ENCODE measurements at places on chromosomes 2 and 18.
A peak's percentile ranks its signal among the peaks of the same experiment; 100 is the strongest.

- peak; percentile 64 for DNase-seq
Measured at GRCh38 chr18:77749089-77749488, 499.4 kb downstream of the GALR1 start.

GRCh38 chr18:47166294-47166693 is 9.9 kb downstream of the IER3IP1 start:
- DNase-seq: no peak

GRCh38 chr2:221747289-221747972 is 175.3 kb upstream of the EPHA4 start:
- DNase-seq: no peak

DNA sequence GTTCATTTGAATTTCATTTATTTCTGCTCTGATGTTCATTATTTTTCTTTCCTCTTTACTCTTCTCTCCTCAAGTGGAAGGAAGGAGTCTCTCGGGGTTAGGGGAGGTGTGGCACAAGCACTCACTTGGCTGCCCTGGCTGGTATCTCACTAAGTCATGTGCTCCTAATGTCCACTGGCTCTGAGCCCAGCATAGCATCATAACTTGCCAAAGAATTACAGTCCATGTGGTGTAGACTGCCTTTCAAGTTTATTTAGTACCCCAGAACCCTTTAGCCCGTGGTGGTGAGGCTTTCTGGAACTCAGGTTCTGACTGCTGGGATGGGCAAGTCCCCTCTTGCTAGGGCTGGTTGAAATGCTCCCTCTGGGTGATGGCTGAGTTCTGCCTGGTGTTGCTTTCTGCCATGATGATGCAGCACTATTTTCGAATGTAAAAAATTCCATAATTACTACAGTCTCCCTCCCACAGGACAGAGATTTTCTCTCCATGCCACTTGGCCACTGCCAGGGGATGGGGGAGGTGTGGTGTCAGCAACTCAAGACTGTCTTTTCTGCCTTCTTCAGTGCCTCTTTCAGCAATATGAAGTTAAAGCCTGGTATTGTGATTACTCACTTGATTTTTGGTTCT is 22.2 kb downstream of the SPAG16 start:
- DNase-seq: no peak

DNA sequence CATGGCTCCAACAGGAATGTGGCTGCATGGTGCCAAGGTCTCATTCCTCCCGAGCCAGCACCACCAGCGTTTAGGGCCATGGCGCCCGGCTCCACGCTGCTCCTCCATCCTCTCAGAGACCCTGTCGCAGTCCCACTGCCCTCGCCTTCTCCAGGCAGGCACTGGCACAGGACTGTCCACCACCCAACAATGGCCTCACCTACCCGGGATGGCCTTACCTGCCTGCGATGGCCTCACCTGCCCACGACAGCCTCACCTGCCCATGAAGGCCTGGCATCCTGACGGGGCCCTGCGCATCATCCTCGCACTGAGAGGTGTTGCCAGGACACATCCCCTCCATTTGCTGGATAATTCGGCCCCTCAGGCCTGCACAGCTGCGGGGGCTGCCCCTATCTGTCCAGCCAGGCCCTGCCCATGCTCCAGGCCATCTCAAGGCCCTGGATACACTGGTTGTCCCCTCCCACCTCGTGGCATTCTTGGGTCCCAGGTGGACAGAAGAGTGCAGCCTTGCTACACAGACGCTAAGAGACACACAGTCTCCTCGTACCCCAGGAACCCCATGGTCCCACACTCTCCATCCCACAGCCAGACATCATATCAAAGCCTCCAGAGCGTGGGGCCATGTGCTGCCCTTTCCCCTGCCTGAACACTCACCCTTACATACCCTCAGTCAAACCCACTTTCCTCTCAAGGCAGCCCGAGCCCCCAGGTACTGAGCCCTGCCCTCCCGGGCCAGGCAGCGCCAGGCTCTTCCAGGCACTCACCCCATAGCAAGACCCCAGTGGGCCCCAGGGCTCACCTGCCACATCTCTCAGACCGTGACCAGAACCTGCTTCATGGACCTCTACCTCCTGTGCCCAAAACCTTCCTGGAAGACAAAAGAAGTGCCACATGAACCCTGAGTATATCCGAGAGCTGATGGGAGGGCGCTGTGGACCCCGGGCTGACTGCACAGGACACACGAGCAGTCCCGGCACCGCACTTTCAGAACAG is 268.6 kb downstream of the EIPR1 start:
- DNase-seq: no peak

GRCh38 chr18:50398099-50398498 is 23.3 kb downstream of the SKA1 start:
- no peak for DNase-seq

DNA sequence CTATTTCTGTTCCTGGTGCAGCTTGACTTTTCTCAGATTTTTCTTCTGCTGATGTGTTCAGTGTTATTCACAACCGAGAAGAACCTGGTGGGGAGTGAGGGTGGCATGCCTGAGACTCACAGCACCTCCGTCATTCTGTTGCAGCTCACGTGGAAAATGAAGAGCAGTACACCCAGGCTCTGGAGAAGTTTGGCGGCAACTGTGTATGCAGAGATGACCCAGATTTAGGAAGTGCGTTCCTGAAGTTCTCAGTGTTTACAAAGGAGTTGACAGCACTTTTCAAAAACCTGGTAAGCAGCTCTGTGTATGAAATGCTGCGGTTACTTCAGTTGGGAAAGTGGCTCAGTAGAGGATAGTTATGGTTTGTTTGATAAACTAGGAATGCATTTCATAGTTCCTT is 90.5 kb downstream of the ASAP2 start:
- no peak for DNase-seq

- DNase-seq: no peak
Measured at GRCh38 chr2:230674966-230675672, 37.5 kb upstream of the CAB39 start.

DNA sequence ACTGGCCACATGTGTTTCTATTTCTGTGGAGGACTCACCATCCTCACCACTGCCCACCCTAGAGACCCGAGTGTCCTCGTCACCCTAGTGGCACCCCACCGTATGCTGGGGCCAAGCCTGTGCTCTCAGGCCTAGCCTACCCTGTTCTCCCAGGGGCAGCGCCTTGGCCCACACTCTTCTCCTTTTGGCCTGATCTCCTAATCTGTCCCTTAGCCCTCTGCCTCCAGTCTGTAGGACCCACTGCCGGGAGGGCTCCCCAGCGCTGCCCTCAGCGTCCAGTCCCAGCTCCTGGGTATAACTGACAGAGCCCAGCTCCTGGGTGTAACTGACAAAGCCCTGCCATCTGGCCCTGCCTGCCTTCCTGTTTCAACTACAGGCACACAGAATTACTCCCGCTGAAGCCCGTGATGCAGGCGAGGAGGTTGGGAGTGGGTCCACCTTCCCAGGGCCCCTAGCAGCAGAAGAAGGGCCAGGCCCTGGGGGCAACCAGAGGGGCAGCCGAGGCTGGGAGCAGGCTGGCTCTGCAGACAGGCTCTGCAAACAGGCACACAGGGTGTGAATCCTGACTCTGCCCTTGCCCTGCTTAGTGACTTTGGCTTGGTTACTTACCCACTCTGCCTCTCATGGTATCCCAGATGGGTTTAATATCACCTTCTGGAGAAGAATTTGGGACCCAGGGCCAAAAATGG is 25.6 kb upstream of the PTMA start:
- no peak for DNase-seq

DNA sequence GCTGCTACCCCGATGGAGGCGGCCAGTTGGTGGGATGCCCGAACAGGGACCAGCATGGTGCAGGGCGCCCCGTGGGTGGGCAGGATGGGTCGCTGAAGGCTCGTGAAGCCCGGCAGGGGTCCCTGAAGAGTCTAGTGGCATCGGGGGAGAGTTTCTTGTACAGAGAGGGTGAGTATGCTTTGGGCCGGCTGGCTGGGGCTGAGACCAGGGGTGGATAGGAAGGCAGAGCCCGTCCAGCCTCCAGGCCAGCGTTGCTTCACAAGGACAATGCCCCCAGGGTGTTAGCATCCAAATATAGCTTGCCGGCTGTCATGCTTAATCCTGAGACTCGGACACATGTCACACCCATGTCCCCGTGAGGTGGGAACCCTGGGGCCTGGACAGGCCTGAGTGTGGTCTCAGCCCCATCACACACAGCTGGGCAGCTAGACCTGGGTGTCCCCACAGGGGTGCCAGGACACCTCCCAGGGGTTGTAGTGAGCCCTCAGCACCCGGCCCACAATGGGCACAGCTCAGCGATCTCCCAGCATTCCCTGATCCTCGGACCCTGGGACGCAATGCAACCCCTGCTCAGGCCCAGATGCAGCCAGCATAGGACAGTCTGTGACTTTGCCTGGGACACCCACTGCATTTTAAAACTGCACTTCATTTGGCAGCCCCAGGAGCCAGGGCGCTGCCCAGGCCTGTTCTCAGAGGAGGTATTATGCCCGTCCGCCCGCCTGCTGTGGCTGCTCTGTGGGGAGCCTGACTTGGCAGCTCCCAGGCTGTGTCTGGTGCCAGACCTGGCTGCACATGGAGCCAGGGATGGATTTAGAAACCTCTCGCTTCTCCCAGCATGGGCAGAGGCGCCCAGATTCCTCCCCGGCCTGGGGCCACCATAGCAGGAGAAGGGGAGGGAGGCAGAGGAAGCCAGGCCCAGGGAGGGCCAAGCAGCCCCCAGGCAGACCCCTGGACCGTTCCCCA is 36.4 kb downstream of the RAMP1 start:
- no peak for DNase-seq

DNA sequence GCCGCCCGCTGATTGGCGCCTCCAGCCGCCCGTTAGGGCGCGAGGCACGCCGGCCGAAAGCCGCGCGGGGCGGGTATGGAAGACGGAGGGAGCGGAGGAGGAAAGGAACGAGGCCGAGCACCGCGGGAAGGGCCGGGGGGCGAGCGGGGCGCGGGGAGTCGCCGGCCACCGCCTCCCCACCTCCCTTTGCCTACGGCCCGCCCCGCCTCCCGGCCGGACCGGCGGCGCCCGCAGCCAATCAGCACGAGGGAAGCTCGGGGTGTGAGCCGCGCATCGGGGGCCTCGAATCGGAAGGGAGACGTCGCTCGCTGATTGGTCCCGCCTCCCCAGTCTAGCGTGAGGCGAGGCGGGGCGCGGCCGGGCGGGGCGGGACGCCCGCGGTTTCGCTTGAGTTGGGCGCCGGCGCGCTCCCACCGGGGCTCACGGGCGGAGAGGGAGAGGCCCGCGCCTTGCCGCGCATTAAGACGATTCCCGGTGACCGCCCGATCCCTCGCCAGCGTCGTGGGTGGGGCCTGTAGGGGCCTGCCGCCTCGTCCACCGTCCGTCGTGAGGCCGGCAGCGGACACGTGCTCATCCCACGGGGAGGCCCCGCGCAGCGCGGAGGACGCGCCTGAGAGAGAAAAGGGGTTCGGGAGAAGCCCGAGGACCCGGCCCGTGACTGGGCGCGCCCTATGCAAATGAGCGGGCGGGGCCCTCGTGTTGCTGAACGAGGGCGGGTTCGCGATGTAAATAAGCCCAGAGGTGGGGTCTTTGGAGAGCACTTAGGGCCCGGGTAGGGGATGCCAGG is 665 bp upstream of the SMAD2 start:
- DNase-seq: peak; percentile 99

DNA sequence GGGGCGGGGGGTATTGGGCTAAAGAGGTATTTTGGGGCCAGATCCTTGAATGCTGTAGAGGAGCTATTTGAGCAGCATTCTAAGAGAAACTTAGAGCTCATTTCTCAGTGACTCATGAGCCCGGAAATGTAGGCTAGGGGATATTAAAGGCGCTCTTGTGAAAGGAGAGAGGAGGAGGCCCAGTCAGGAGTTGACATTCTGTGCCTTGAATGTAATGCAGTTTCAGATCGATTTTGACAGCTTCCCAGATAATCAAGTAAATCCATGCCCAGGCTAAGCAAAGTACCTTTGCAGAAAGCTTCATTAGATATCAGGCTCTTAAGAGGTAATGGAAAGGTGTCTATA is 1.5 kb downstream of the CAB39 start:
- DNase-seq: peak; percentile 77

GRCh38 chr2:181943411-181944124 is 42.1 kb upstream of the PPP1R1C start:
- DNase-seq: no peak

DNA sequence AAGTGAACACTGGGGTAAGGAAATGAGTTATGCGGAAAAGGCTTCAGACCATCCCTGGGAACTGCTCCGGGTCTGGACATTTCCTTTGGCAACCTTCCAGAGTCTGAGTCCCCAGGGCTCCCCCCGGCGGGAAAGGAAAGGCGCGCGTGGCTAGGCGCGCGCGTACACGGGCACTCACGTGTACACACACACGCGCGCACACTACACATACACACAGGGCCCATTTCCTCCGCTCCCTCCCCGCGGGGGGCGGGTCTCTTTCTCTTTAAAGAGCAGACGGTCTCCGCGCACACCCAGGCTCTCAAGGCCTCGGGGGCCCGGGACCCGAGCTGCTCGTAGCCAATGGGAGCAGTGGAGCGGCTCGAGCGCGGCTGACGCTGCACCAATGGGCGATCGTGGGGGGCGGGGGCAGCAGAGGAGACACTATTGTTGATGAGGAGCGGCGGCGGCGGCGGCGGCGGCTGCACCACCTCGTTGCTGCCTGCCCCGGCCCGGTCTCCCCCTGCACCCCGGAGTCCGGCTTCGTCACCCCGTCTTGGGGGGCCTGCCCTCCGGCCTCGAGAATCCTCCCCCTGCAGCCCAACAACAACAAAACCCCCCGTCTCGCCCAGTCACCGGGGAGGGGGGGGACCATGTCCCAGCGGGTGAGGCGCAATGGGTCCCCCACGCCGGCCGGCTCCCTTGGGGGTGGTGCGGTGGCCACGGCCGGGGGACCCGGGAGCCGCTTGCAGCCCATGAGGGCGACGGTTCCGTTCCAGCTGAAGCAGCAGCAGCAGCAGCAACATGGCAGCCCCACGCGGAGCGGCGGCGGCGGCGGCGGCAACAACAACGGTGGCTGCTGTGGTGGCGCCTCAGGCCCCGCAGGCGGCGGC is at the start of gene FAM117B:
Gene FAM117B, plus strand, starts transcription at position 414 of the 872 bp plus-strand sequence. Its CDS starts 219 bp downstream, at position 633.
- peak; percentile 99 for DNase-seq

- DNase-seq: no peak
Measured at GRCh38 chr18:79496978-79497637, 101.4 kb downstream of the NFATC1 start.

DNA sequence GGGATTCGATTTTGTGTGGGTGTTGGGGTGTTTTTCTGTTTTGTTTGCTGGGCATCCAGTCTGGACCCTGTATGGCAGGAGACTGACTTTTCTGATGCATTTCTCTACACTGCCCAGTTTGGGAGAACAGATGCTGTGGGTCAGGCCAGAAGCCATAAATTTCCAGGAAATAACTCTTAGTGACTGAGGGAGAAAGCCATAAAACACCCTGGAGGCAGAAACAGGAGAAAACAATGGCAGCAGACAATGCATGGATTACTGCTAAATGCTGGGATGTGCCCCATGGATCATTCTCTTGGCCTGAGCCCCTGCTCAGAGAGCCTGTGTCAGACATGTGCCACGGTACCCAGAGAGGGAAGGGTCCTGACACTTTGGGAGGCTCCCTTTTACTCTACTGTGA is 133.6 kb upstream of the CAPN13 start:
- no peak for DNase-seq

GRCh38 chr18:61595615-61596251 is 262.5 kb downstream of the CDH20 start:
- DNase-seq: no peak

GRCh38 chr2:30149513-30149912 is 2.7 kb downstream of the YPEL5 start:
- DNase-seq: no peak

GRCh38 chr2:241218131-241219029 is 29.9 kb downstream of the ANO7 start:
- peak; percentile 64 for DNase-seq

Measured in Karpas-422 (cell line).